Activated CD4-positive, CD25-positive, alpha-beta regulatory T cell treated with anti-CD3 and anti-CD28 coated beads, Interleukin-2, amount 50 U/mL, for 24 hours (primary cell): ENCODE measurements at places on chromosomes 2 and 18.

GRCh38 chr2:10319892-10320574 lies 17.3 kb downstream of the HPCAL1 start:
- no peak for ATAC-seq

DNA sequence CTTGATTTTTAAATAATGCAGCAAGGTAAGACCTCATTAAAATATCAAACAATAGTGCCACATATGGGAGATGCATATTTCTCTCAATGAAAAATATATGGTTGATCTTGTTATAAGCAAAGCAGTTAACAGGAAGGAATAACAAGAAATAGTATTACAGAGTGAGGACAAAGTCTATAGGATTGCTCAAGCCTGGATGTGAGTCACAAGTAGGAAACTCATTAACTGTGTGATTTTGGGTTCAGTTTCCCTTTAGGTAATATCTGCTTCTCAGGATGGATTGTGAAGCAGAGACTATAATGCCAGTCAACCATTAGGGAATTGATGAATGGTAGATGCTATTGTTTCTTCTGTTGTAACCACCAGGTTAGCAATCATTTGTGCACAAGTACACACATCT lies 42.9 kb upstream of the SPHKAP start:
- ATAC-seq, result no peak

DNA sequence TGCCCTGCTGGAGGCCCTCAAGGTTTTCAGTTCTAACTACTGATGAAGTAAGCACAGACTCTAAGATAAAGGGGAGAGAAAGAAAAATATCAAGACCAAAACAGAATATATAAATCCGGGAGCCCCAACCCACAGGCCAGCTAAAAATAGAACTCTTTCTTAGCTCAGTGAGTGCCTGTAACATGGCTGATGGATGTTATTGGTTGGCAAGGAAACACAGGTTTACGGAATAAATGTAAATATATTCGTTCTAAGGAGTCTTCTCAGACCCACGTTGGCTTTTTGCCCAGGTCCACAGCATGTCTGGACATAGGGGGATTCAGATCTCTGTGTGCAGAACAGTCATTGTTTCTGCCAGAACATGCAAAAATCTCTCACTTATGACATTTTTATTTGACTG lies 139.0 kb upstream of the SERPINE2 start:
- no peak for ATAC-seq

DNA sequence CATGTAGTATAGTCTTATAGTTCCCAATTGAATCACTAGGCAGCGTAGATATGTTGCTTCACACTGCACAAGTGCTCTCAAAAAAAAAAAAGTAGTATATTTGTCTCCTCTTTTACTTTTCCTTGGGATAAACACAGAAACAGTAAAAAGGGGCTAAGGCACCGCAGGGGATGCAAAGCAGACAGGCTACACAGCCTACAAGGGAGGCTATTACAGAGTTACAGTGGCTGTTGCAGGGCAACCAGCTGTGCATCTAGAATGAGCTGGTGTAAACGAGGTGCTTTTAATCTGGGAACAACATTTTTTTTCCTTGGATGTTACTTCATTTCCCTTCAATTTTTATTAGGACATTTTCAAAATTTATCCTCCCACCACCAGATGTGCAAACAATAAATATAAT lies 1934.7 kb upstream of the CELF4 start:
- ATAC-seq, result no peak

DNA sequence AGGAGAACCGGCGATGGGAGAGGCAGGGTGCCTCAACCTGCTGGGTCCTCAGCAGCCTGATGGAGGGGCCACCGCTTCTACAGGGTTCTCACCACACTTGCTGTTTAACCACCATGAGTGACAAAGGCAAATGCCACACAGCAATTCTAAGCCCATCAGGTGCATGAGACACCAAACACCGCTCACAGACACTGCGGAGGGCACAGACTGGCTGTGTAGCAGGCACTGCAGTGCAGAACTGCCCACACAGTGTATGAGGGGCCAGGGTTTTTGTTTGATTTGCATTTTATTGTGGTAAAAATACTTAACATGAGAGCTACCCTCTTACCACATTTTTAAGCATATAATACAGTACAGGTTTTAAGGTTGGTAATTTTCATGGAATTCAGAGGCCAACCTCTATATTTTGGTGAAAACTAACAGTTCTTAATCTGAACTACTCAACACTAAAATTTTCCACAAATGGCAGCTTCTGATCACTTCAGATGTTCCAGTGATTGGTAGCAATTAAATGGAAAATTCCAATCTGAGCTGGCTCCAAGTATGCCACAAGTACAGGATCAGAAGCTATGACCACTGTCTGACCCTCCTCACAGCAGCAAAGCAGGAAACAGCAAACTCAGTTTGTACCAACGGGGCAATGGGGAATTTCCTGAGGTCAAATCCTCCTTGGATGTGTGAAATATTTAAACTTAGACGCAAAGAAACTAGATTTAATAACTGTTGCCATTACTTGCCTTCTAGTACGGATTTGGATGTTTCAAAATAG lies 67.7 kb downstream of the FAM210A start:
- ATAC-seq, result no peak
